ENCODE measurements at places on chromosomes 11 and 22.

DNA sequence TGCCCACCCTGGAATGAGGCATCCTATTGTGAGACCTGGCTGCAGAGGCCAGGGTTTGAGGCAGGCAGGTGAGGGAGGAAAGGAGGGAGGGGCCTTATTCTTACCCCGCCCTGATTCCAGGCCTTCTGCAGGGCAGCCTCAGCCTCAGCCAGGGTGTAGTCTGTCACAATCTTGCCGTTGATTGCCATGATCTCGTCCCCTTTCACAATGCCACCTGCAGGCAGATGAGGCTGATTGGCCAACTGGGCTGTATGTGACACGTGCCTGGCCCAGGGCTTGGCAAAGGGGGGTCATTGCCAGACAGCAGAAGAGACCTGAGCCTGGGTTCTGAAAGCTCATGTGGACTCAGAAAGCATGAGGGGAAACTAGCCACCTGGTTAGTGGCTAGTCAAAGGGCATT is 21.4 kb upstream of the ABCC8 start:
- no peak for DNase-seq

- DNase-seq, result no peak
Observed at GRCh38 chr11:71998649-71999310, at the start of gene IL18BP. Gene IL18BP (plus strand): TSS chr11:71998909. CDS start chr11:71999985, 1,076 bp downstream.

- no peak for DNase-seq
Observed at GRCh38 chr11:70463478-70464255, 65.3 kb downstream of the CTTN start.

DNA sequence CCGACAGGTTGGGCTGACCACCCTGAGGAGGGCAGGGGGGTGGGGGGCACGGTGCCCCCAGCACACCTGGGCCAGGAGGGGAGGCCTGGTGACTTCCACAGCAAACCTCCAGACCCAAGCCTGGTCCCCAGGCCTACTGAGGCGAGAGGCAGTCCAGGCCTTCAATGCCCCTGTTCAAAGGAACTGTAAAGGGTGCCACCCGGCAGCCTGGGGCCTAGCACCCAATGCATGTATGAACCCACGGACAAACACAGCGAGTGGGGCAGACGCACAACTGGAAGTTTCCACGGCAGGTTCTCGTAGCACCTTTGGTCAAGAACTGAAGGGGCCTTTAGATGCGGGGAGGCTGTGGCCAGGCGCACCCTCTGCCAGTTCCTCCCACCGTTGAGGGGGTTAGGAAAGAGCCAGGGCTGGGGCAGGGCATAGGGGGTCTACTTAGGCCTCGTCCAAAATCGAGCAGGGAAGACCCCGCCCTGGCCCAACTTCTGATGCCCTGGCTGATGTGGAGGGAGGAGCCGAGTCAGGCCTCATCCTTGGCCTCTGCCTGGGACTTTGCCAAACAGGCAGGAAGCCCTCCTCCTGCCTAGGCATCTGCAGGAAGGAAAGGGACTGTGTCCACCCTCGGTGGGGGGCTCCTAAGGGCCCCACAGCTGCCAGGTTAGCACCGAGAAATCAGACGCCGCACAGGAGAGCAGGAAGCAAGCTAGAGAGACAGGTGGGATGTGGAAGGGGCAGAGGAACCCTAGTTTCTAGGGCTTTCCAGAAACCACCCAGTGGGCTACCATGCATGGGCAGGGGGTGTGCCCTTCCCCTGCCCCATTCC is 6.6 kb downstream of the CBX6 start:
- no peak for DNase-seq

- DNase-seq, result no peak
Observed at GRCh38 chr11:72704028-72704782, 30.0 kb upstream of the PDE2A start.

DNA sequence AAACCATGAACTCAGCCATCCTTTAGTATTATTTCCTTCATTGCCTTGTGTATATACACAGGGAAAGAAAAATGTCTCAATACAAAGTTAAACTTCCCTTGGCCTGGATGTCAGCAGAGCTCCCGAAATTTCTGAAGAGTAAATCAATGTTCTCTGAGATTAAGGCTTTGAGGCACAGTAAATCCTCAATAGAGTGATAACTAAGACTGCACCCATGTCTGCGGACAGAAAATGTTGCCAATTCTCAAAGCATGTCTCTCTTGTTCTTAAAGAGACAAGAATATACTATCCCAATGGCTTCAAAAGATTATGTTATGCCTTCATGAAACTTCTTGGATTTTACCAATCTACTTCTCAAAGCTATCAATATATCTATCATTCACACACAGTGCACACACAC is 1196.7 kb upstream of the TENM4 start:
- no peak for DNase-seq

GRCh38 chr22:49527611-49528419 is 299.9 kb downstream of the BRD1 start:
- no peak for DNase-seq

DNA sequence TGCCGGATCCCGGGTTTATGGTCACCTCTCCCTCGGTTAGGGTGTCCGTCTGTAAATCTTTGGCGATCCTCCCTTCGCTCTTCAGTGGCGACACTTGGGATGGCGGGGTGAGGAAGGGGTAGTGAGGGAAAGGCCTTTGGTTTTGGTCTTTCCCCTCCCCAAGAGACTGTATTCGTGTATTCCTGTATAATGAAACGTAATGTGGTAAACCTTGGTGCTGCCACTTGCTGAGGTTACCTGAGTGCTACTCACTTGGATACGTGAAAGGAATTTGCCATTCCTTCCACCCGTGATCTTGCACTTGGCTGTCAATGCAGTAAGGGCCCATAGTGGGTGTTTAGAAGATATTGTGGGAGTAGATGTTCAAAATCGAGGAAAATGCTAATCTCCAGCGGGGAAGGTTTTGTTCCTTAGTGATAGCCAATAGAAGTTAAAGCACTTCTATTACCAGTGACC is 578 bp upstream of the NUP160 start:
- no peak for DNase-seq

DNA sequence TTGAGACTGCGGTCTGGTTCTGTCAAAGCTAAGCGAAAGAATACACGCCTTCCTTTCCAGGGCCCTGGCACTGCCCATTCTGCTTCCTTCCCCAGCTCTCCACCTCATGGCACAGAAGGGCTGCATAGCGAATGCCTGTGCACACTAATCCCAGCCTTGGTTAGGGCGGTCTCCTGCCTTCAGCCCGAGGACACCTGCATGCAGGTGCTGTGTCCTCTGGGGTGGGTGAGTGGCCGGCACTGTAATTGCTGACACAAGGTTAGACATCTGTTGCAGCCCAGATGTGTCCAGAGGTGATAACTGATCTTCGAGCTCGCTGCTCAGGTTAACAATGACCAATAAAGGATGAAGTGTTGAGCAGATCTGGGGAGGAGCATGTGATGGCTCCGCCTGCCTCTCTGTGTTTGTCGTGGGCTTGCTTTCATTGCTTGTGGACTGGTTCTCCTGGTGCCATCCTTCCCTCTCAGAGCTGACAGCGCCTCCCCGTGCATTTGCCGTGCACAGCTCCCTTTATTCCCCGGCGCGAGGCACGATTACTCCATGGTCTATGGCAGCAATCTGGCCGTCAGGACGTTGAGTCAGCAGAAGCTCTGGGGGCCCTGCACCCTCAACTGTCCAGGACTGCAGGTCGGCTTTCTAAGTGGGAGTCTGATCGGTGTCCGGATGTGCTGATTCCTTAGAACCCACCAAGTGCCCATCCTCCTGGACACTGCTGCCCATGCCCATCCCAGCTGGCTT is 1088.2 kb downstream of the BRD1 start:
- DNase-seq, result no peak

DNA sequence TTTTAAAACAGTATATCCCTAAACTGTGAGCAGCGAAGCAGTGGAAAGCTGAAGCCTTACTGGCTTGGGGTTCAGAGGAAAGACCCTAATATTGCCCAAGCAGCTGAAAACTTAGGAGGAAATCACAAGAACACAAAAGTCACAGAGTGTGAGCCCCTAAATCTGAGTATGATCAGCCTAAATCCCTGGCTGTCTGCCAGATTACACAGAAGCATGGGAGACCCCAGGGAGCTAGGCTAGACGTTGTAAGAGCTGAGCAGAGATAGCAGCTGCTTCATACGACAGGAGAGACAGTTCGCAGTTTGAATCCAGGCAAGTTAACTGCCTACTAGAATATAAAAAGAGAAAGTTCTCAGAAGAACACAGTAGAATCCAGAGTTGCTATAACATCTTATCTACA is 81.2 kb downstream of the PACS1 start:
- DNase-seq, result no peak

Measured in ELR (cell line).